ENCODE measurements at places on chromosomes 3 and 15. TPM values are rescaled to one million over a fixed set of nuclear protein-coding genes. Genes with fewer than 3 reads are reported as not detected.
A peak's percentile ranks its signal among the peaks of the same experiment; 100 is the strongest.

DNA sequence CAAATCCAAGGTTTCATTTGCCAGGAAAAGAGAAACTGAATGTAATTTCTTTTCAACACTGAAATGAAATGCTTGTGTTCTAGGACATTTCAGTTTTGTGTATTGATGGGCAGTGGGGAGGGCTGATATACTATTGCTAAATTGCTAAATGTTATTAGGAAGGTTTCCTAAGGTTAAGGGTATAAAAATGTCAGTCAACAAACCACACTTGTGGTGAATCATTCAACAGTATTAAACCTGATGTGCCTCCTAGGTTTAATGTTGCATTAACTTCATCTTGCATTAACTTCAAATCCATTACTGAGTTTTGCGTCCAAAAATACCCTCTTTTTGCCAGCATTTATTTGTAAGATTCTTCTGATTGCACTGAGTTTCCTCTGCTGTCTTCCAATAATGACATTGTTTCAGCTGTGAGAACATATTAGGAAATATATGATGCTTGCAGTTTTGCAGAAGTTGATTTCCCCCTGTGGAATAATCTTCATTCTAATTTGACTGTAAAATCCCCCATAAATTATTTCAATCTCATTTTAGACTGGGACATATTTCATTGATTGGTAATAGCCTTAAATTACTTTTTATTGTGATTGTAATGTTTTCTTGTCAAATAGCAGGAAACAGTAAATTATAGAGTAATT lies 758.3 kb downstream of the GBE1 start:
- no peak for DNase-seq

GRCh38 chr3:105362021-105362665 lies 4.6 kb upstream of the ALCAM start:
- DNase-seq = no peak

SCN11A gene
- total RNA-seq = 0.05 TPM

- no peak for DNase-seq
Measured at GRCh38 chr15:48596841-48597240, 48.7 kb downstream of the FBN1 start.

AGBL1 gene
- not detected for total RNA-seq

DNA sequence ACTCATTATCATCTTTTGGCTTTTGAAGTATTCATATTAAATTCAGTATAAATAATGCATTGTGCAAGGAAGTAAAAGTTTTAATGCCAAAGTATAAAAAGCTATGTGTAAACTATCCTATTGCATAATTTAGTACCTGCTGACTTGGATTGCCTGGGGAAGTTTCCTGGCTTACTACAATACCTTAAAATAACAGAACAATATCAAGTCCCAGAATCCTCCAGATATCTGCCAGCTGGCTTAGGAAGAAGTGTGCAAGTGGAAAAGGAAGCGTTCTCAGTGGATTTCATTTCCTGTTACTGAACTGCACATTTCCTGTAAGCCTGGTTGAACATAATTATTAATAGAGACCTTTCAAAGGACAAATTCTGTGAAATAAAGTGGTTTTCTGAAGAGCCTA lies 236.7 kb downstream of the ADAMTSL3 start:
- DNase-seq = no peak

ST8SIA2 gene
- not detected for total RNA-seq

- DNase-seq = no peak
Measured at GRCh38 chr3:42823351-42823750, 14.1 kb downstream of the ACKR2 start.

MAN2C1 gene
- total RNA-seq = 151 TPM

STRA6 gene
- not detected for total RNA-seq

RTP1 gene
- total RNA-seq = not detected

CAV3 gene
- total RNA-seq = not detected

DNA sequence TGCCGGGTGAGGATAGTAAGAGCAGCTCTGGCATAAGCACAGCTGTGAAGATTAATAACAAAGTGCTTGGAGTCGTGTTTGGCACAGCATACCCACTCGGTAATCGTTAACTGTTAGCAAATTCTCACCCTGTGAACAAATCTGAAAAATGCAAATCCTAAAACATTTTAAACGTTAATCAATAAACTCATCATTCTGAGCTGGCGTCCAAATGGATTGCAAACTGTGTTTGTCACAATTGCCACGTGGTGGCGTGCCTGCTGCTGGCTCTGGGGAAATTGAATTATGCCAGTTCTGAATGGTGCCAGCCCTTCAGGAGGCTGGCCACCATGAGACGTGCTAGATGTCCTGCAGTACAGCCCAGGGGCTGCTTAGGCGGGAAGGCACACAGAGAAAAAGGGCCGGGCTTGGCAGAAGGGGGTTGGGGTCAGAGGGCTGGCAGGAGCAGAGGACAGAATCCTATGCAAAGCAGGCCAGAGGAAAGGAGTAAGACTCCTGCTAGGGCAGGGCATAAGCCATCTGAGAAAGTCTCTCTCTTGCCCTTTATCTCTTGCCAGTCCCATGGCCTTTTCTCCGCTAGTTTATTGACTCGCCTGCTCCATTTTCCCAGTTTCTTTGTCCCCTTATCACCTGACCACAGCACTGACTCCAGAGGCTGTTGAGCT lies 22.1 kb upstream of the POLG start:
- DNase-seq = no peak

PCOLCE2 gene
- total RNA-seq = not detected

GRCh38 chr3:34388830-34389229 lies 590.4 kb downstream of the PDCD6IP start:
- no peak for DNase-seq

DNA sequence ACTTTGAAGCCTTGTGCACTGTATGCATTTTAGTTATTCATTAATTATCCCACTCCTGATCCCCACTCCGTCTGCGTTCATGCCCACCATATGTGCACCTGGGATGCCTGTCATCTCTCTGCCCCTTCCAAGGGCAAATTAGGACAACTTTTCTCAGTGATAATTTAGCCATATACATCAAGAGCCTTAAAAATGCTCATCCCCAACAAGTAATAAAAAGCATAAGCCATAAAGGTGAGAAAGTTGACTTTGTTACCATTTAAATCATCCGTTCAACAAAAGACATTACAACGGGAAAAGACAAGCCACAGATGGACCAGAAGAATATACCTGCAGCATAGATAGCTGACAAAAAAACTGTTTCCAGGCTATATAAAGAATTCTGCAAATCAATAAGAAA lies 131.4 kb upstream of the LINGO1 start:
- no peak for DNase-seq

GRCh38 chr3:35968043-35968622 lies 328.8 kb downstream of the ARPP21 start:
- DNase-seq = no peak

- no peak for DNase-seq
Measured at GRCh38 chr15:77487469-77487842, 66.8 kb downstream of the HMG20A start.

CKMT1A gene
- total RNA-seq = not detected

DNA sequence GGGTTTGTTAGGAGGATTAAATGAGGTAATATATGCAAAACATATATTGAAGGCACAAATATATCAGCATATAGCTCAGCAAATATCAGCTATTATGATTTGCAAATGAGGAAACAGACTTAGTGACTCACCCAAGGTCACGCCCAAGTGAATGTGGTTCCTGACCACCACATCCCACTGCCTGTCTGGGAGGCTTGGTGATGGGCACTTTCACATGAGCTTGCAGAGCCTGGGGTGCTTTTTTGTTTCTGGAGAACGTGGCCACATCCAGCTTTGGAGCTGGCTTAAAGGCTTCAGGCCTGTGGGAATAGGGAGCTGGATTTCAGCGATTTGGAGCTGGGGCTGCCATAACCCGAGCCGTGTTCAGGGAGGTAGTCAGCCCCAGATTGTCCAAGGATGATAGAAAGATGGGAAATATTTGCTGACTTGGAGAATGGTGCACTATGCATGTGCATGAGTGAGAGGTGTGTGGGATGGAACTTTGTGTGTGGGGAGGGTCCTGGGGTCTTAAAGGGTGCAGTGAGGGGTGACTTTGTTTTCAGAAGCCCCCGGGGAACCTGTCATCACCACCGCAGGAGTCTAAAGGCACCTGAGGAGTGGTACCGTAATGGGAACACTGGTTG lies 12.0 kb upstream of the FGD5 start:
- DNase-seq = peak; percentile 43

DNA sequence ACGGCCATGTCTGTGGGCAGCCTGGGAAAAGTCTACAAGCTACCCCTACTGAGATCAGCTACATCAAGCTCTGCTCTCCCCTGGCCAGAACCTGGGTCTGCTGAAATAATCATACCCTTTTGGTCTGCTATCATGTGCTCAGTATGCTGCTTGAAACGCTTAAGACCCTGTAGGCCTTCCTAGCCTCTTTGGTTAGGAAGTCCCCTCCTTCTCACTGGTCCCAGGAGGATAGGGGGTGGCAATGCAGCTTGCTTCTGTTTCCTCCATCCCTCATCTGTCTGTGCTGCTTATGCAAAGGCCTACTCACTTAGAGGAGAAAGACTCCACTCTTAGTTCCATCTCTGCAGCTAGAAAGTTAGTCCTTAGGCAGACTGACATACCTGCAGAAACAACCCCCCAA lies 118.2 kb upstream of the RASGRP1 start:
- DNase-seq = no peak

DNA sequence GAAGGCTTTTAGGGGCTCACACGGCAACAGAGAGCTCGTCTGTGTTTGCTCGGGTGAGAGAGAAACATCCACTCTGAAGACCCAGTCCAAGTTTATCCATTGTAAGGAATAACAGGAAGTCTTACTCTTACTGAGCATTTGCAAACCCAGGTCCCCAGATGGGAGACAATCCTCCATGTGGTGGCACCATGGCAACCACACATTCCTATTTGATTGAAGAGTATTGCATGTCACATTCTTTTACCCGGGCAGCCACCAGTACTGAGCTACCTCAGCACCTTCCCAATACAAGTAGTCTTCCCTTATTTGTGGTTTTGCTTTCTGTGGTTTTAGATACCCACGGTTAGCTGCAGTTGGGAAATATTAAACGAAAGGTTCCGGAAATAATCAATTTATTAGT lies 302.9 kb upstream of the RASGRP1 start:
- no peak for DNase-seq

All from activated CD4-positive, alpha-beta T cell treated with anti-CD3 and anti-CD28 coated beads, Interleukin-2, amount 10 ng/mL, durations not matched to agents 7 days and 5 days (primary cell).